ENCODE measurements at places on chromosomes 3 and 15.

DNA sequence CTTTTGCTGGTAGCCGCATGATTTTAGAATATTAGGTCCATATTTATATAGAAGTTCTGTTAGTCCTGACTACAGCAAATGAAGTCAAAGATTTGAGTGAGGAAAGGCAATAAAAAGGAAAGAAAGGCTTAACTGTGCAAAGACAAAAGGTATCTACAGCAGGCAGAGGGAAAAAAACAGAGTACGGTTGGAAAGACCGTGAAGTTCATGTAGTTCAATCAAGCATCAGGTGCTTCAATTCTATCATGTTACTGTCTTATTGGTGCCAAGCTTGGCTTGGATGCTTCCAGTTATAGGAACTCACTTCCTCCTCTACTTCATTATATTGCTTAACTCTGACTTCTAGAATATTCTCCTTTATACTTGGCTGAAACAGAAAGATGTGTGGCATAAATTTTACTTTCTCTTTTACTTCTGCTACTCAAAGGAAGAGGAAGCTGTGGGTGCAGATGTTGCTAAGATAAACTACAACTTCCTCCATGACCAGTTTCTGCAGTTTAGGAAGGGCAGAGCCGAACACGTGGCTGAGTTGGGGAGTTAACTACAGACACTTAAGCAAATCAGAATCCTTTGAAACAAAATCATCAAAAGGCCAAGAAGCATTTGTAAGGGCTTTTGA, 72.6 kb upstream of the ZBED2 start:
- DNase-seq, result peak; percentile 57

DNA sequence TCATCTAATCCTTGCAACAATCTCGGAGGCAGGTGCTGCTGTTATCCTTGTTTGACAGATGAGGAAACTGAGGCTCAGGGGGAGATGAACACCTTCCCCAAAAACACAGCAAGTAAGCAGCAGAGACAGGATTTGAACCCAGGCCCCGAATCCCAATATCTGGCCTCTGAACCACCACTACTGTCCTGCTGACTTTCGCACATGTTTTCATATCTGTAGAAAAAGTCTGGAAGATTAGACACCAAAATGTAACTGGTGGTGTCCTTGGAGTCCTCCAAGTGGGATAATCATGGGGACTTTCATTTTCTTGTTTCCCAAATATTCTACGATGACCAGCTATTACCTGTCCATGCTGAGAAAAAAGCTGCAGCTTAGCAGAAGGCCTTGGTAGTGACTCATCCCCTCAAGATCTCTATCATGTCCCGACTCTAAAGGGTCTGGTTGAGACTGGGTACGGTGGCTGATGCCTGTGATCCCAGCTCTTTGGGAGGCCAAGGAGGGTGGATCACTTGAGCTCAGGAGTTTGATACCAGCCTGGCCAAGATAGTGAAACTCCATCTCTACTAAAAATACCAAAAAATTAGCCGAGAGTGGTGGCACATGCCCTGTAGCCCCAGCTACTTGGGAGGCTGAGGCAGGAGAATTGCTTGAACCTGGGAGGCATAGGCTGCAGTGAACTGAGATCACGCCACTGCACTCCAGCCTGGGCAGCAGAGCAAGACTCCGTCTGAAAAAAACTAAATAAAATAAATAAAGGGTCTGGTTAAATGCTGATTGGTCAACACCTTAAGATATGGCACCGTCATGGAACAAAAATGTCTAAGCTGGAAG, 8.6 kb downstream of the IRAK2 start:
- no peak for DNase-seq

GRCh38 chr15:61227269-61227949, 1.7 kb downstream of the RORA start:
- DNase-seq, result peak; percentile 54

DNA sequence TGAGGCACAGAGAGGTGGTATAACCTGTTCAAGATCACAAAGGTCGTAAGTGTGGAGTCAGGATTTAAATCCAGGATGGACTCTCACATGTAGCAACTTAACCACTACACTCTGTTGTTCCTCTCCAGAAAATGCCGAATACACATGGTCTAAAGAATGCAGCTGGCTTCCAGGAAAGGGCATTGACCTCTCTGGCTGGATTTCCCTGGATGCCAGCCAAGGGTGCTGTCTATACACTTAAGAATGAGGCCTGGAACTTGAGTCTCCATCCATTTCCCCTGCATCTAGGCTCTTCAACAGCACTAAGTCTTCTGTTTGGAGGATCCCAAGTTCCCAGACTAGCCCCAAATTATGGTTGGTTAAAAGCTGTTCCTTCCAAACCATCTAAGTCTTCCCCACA, 60.5 kb downstream of the CERS3 start:
- no peak for DNase-seq

DNA sequence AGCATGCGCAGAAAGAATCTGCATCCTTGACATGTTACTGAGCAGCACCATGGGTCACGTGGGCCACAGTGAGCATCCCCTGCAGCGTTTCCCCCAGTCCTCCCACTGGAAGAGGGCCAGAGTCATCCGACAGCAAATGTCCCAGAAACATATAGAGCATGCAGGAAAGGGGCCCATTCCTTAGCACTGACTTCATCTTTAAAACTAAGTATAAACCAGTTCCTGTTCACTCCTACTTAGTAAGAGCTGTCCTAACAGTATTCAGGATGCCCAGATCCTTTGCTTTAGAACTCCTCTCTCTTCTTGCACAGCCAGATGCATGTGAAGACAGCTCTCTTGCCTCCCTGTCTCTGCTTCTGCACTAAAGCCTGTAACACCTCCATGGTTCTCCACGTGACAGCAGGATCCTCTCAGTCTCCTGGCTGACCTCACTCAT, 79.3 kb upstream of the OXTR start:
- DNase-seq, result no peak

DNA sequence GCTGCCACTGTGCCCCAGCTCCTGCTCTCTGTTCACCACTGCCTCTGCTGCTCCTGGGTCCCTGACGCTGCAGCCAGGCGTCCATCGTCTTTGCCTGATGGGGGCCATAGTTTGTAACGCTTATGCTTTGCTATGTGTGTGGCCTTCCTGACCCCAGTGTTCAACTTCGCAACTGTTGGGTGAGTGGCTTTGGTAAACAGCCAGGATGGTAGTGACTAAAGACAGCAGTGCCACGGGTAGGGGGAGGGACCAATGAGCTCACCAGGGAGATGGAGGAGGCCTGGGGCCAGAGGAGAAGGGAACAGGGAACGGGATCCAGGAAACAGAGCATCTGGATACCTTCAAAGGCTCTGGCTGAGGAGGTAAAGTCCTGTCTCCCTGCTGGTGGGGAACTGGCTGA, 75.9 kb upstream of the ALDH1L1 start:
- no peak for DNase-seq

GRCh38 chr15:32956006-32956405, 238.2 kb downstream of the GREM1 start:
- no peak for DNase-seq

DNA sequence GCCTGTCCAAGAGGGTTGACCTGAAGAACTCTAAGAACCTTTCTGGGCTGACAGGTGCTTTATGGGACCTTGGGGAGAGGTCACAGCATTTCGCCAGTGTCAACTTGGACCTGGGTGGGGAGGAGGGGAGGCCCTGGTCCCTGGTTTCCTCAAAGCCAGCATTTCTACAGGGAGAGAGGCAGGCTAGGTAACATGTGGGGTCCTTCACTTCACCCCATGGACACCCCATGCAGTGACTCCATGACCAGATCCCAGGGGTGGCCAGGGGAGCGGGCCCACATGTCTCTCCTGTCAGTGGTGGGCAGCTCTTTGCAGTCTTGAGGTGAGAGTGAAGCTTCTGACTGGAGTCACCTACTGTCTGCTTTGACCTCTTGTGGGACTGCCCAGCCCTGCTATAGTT, 35.8 kb downstream of the GOLGA6L10 start:
- DNase-seq, result no peak

- no peak for DNase-seq
These were observed 22.8 kb downstream of the C2CD4A start for GRCh38 chr15:62089616-62090015.

- DNase-seq, result no peak
These were observed 75.5 kb upstream of the TRA2B start for GRCh38 chr3:186013312-186013711.

- DNase-seq, result no peak
These were observed 401 bp downstream of the RAMAC start for GRCh38 chr15:82986442-82986780.

GRCh38 chr15:56919609-56920366, 1.3 kb downstream of the TCF12 start:
- DNase-seq, result no peak

- DNase-seq, result no peak
These were observed 24.1 kb downstream of the CRABP1 start for GRCh38 chr15:78364233-78364632.

- no peak for DNase-seq
These were observed at the start of gene RTP4 for GRCh38 chr3:187368251-187369088. RTP4 (plus strand) TSS chr3:187368385; CDS start chr3:187368442, 57 bp downstream.

DNA sequence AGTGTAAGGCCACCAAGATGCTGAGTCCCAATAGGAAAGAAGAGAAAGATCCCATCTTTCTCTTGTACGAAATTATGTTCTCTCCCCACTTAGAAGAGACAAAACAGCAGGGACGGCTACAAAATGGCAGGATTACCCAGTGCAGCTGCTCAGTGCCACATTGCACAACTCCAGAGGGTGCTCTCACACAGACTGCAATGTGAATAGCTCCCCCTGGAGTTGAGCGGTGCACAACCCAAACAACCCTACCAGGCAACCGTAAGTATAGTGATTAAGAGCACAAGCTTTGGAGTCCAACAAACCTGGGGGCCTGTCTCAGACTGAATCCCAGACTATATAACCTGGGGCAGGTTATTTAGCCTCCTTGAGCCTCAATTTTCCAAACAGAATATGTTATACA, 3.1 kb upstream of the BHLHE40 start:
- DNase-seq, result no peak

- DNase-seq, result peak; percentile 42
These were observed 4.5 kb upstream of the CFAP100 start for GRCh38 chr3:126390201-126390600.

- no peak for DNase-seq
These were observed 14.0 kb downstream of the C3orf22 start for GRCh38 chr3:126544596-126545281.

DNA sequence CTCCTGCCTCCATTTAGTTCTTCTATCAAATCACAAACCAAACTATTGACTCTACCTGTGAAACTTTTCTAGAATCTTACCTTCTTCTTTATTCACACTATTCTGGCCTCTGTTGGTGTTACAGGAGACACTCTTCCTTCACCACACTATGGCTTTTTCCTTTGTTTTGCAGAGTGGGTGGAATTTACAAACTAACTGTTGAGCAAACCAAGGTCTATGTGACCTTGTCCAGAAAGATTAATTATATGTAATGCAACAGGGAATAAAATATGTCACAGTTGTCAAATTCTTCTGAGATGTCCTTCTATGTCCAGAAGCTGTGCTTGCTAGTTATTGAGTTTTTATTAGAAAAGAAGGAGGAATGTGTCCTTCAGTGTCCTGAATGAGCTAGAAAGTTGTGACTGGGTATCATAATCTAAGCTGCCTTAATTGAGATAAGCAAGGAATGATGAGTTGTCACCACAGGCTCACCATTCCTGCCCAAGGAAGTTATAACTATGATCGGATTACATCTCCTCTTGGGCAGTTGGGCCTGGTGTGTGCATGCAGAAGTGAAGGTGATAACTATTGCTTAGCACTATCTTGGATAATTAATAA, 21.7 kb downstream of the ARL14 start:
- no peak for DNase-seq

DNA sequence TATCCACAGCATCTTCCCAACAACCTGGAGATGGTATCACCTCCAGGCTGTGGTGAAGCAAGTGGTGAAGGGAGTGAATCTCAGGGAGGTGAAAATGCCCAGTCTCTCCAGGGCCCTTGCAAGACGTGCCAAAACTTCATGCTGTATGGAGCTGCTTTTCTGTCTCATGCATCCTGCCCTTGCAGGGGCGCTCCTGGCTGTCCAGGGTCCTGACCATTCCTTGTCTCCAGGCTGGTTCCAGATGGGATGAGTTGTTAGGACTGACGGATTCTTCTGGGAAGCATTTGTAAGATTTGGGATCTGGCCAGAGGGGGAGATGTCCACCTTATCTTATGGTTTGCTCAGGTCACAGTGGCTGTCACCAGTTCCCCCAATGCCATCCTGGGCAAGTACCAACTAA, 15.8 kb downstream of the TGM4 start:
- no peak for DNase-seq

DNA sequence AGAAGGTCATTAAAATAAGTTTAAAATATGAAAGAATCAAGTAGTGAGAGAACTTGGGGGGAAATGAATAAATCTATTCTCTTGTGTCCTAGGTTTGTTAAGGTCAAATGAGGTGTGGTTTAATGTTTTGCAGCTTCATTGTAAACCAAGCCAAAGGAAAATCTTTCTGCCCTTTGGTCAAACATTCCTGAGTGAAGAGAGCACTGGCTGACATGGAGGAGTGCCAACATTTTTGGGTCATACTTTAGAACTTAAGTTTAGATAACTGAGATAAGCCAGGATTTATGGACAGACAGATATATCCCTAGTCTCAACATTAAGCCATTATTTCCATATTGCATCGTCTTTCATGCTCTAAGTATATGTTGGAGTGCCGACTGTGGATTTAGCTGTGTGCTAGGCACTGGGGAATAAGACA, 66.4 kb downstream of the PTPRG start:
- no peak for DNase-seq

GRCh38 chr3:184011937-184012889, 5.5 kb downstream of the ABCC5 start:
- DNase-seq, result no peak

GRCh38 chr15:83046558-83047127, 20.4 kb downstream of the BTBD1 start:
- no peak for DNase-seq

GRCh38 chr3:184590795-184591194, 29.2 kb downstream of the EPHB3 start:
- no peak for DNase-seq

- DNase-seq, result no peak
These were observed 90.6 kb downstream of the POLR2M start for GRCh38 chr15:57797110-57797509.

DNA sequence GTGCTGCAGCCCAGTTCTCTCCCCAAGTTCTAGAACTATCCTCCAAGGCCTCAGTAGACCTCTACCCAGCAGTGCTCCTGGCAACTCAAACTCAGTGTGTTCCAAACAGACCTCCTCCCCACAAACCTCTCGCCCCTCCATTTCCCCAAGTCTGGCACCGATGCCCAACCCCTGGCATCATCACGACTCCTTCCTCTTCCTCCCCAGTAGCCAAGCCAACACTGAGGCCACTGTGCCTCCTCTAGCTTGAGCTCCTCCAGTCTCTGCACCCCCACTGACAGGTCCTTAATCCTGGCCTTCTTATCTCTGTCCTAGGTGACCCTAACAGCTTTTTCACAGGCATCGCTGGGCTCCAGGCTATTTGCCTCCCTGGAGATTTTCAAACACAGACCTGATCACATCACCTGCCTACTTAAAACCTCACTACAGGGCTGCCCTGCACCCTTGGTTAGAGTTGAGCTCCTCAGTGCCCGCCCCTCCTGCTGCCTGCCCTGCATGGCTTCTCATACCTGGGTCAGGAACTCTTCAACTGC, 6.8 kb downstream of the ARPIN start:
- DNase-seq, result no peak

DNA sequence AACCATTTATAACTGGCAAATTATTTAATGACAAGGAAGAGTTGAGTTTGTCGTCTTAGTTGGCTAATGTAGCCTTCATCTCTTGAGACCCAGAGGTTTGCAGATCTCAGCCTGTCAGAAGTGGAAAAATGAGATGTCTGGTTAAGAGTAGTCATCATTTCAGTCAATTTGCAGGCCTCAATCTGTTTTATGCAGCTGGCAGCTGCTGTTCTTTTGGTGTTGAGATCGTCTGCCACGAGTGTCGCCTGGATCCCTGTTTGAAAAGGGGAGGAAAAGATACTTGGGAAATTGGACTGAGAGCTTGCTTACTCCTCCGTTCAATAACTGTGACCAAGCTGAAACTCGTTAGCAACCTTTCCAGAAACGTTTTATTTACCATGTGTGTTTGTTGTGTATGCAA, 2.3 kb downstream of the PHLDB2 start:
- DNase-seq, result no peak
